HuH-7.5 (cell line): ENCODE measurements at places on chromosomes 1 and 21.

DNA sequence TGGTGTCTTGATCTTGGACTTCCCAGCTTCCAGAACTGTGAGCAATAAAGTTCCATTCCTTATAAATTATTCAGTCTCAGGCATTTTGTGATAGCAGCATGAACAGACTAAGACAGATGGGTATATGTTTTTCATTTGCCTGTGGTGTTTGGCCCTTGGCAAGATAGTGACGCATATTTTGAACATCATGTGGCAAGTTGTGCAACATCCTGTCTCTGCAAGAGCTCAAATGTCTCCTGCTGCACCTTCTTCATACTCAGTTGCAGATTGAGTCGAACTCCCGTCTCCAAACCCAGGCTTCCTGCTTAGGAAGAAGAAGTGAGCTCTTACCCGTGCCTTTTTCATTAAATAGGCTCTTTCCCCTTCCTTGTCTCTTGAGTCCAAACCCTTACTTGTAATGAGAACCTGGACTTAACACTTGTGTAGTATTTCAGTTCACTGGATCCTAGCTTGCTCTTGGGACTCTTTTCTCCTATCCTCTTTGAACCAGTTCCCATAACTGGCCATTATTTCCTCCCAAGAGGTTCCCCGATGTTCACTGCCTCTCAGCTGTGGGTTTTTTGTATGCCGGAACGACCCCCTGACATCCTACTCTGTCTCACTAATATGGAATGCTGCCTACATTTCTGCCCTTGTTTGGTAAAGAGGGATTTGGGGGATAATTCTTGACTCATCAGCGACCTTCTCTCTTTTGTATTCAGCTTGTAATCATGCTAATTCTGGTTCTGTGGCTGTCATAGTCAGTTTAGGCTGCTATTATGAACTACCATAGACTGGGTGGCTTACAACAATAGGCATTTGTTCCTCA is 125.0 kb upstream of the KCNK2 start:
- DNase-seq: no peak

DNA sequence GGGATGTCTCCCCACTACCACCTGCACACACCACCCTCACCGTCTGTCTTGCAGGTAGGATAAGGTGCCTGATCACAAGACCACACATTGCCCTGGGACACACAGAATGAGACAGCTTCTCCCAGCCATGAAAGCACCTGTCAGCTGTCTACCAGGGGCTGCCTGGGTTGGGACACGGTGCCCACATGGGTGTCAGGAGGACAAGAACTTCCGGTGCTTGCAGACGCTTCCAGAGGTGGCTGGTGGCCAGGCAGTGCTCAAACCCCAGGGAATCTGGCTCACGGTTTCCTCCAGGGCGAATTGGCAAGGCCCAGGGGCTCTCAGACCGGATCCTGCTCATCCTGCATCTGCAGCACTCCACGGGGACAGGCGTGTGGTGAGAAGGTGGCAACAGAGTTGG is 182.6 kb upstream of the ARHGEF16 start:
- no peak for DNase-seq

DNA sequence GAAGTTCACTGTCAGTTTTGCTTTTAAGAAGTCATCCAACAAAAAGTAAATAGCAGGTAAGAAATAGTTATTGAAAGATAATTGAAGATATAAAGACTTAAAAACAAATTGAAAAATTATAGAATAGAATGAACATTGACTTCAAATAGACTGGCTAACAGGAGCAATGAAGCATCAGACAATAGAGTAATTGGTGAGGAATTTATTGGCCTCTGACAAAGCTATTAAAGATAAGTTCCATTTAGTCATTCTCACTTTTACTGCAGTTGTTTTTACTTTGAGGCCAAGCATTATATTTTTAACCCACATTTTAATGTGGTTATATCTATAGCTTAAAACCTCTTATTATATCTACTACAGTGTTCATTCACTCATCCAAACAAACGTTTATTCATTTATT is 228.8 kb upstream of the ADGRL2 start:
- DNase-seq: no peak

GRCh38 chr1:1531947-1532346 is 8.5 kb downstream of the TMEM240 start:
- no peak for DNase-seq

GRCh38 chr1:112346801-112347350 is 49.1 kb upstream of the CTTNBP2NL start:
- no peak for DNase-seq

DNA sequence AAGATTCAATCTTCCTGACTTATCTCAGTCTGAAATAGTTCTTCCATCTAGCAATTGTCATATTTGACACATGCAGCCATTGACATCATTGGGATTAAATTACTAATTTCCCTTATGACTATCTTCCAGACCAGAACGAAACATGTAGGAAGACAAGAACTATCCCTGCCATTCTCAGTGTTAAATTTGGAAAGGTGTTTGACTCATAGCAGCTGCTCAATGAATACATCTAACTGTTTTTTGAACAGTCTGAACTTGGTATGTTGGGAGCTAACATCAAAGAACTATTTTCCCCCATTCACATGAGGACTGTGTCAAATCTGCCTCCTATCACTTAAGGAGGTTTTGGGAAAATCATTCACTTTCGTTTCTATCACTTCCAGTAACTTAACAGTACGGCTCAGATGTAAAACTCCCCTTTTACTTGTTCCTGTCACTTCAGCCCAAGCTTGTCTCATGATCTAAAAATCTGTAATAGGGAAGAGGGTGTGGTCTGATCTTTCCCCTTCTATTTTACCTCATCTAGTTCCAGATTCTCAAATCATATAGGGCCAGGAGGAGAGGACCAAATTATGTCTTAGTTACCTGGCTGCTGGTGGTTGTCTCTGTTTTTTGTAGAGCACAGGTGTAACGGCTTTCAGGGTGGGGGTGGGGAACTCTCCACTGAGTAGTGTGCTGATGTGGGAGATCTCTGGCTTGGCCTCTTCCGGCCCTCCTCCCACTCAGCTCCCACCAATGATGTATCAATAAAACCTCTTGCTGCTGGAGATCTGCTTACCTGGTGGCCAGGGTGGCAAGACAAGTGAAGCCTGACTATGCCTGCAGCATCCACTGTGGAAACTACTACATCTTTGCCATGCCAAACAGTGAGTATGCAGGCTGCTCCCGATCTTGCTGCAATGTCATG is 26.2 kb upstream of the SLAMF1 start:
- DNase-seq: no peak

DNA sequence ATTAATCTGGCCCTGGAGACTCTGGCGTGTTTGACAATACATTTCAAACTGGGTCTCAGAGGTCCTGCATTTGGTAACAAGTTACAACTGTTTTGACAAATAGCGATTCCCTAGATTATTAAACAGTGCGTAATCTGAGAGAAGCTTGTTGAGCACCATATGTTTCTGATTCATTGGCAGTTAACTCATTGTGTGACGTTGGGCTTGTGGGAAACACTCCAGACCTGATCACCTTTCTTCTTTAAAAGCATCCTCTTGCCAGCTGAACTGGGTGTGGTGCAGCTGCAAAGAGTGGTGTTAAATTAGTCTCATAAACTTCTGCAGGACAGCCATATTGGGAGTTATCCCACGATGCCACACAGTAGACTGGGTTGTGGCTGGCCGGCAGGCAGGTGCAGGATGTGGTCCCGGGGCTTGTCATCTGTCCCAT is 82.7 kb downstream of the CDC7 start:
- no peak for DNase-seq

DNA sequence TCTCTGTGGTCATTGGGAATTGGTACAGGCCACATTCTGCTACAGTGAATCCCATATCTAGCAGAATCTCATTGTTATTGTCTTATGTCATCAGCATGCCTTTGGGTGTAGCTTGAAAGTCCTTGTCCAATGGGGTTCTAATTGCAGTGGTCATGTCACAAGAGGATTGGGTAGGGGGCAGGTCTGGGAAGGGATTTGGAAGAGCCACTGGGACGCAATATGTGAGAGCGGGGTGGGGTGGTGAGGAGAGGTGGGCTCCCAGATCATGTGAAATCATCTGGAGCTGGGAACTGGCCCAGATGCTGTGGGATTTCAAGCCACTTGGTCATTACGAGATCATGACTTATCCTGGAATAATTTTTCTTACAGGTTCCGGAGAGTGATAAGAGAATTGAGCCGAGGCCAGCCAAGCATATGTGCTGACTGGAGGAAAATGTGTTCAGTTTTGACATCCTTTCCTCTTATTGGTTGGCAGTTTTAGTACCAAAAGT is 16.3 kb downstream of the CNIH3 start:
- no peak for DNase-seq

DNA sequence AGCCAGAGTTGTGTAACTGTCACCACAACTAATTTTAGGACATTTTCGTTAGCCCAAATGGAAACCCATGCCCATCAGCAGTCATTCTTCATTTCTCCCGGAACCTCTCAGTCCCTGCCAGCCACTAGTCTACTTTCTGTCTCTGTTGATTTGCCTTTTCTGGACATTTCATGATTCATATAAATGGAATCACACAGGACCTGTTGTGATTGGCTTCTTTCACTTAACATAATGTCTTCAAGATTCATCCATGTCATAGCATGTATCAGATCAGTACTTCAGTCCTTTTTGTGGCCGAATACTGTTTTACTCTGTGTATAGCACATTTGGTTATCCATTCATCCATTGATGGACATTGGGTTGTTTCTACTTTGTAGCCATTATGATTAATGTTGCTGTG is 7.1 kb downstream of the SLC66A1 start:
- DNase-seq: no peak

GRCh38 chr1:17045634-17046333 is 8.0 kb downstream of the SDHB start:
- DNase-seq: peak; percentile 16

GRCh38 chr1:114021665-114022099 is 42.4 kb downstream of the OLFML3 start:
- DNase-seq: no peak

- DNase-seq: no peak
Observed at GRCh38 chr1:230618537-230618936, 23.7 kb upstream of the COG2 start.

- no peak for DNase-seq
Observed at GRCh38 chr21:42684109-42684916, 30.9 kb downstream of the PDE9A start.

DNA sequence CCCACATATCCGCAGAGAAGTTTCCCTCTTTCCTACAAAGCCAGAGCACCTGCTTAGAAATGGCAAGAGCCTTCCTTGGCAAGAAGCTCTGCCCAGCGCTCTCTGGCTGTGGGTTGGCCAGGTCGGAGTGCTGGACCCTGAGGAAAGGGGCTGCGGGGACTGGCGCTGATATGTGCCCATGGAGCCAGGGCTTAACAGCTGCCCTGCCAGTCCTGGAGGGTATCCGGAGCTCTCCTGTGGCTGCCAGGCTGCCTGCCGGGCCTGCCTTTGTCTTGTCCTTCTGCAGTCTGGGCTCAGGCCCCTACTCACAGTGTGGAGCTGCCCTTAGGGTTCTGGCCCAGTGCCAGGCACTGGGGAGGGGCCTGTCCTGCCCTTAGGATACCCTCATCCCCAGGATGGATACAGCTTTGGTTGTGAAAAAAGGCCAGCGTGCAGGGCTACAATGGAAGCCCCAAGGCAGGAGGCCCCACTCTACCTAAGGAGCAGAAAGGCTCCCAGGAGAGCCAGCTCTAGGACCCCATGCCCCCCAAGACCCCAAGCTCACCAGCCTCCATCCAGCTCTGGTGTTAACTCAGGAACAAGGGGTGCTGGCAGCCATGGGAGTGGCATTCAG is 43.4 kb downstream of the KIAA1614 start:
- DNase-seq: no peak

GRCh38 chr1:81458186-81458585 is 342.5 kb upstream of the ADGRL2 start:
- no peak for DNase-seq

GRCh38 chr1:54570161-54570560 is 22.1 kb downstream of the ACOT11 start:
- no peak for DNase-seq

GRCh38 chr21:34219334-34220060 is 144.3 kb upstream of the KCNE2 start:
- no peak for DNase-seq

DNA sequence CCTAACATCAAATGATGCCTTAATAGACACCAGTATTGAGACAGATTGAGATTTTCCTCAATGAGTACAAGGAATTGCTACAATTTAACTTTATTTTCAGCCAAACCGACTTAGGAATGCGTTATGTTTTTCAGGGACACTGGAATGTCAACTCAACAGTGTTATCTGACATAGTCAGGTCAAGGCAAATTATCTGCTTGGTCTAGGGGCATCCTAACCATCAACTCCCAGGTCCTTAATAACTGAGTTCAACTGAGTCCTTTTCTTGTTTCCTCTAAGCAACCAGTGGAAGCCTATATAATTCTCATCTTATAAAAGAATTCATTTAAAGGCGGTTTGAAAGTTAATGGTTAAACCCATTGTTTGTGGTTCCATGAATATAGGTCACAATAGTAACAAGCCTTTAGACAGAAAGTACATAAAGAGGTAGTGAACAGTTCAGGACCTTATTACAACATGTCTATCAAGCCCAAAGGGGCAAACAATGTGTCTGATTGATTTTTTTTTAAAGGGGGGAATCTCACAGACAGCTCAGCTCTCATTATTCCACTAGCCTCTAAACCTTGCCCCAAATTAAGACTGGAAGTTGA is 32.3 kb upstream of the NR5A2 start:
- DNase-seq: no peak

DNA sequence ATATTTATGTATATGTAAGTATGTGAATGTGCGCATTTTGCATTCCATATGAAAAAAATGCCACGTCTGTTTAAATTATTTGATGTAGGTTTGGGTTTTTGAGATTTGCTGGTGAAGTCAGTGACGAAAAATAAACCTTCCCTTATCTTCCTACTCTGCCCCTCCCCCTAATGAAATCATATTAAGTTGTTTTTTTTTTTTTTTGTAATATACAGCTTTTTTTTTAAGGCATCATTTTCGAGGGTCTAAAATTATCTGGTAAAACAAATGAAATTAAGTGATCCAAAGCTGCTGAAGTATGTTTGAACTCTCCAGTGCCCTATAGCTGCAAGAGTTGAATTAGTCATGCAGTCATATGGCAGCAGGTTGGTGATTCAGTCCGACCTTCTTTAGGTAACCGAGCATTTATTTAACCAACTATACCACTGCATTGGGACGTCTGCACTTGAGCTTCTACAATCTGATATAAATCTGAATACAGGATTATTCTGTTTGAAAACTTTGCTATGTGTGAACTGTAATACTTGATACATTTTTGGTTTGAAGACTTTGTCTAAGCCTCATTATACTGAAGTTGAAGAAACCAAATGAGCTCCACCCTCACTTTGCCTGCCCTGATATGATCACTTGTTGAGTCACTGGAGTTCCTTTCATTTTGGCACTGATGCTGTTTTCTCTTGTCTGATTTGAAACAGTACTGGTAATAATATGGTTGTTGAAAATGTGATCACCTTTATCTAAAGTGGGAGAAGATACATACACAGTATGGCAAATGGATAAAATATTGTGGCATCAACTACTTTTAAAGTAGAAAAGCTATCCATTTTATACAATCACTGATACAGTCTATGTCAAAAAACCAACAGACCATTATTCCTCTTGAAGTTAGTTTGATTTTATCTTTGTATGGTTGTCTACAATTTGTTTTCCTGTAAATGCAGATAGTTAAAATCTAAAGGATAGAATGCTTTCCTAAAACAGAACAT is 11.7 kb downstream of the PDIK1L start:
- DNase-seq: no peak

- DNase-seq: no peak
Observed at GRCh38 chr1:169295425-169295824, 72.2 kb downstream of the NME7 start.

- no peak for DNase-seq
Observed at GRCh38 chr1:16721871-16722641, 18.3 kb upstream of the RNU1-4 start.
